Stimulated activated CD8-positive, alpha-beta memory T cell treated with anti-CD3 and anti-CD28 coated beads, Interleukin-4, amount 100 ng/mL, for 48 hours (primary cell): ENCODE measurements at places on chromosomes 11 and 22.

- DNase-seq = peak; percentile 25
These were observed at the start of gene ANO3 for GRCh38 chr11:26331911-26332571. Gene ANO3, plus strand, starts transcription at chr11:26332130. Its CDS starts 146 bp downstream, at chr11:26332276.

- DNase-seq = no peak
These were observed 76.4 kb downstream of the GGTLC2 start for GRCh38 chr22:22720724-22721261.

DNA sequence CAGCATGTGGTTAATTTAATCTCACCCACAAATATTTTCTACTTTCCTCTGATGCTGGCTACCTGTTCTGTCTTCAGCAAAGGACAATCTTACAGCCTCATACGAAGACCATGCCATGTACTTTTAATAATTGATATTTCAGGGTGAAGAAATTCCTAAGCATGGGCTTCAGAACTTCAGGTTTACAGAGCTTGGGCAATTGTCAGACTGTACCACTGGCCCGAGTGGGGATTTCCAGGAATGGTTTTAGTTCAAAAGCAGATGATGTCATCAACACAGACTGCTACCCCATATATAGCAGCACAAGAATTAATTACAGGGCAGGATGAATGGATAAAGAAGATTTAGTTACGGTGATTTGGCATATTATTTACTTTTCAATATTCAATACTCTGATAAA lies 171.8 kb downstream of the ETS1 start:
- no peak for DNase-seq

DNA sequence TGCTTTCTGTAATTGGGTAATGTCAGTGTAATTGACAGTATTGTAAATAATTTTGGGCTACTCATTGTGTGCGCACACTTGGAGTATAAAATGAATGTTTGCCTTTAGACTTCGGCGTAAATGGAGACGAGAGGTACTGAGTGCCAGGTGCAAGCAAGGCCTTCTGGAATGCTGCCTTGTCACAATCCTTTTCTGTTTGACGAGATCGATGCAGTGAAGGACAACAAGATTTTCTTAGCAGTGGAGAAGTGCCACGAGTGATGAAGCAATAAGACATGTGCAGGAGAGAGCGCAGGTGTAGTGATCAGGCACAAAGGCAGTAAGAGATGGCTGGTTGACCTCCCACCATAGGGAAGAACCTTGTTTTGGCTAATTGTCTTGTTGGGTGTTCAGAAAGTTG lies 67.5 kb downstream of the DDX10 start:
- no peak for DNase-seq

- DNase-seq = no peak
These were observed 96.6 kb upstream of the TMEM45B start for GRCh38 chr11:129719037-129719436.

DNA sequence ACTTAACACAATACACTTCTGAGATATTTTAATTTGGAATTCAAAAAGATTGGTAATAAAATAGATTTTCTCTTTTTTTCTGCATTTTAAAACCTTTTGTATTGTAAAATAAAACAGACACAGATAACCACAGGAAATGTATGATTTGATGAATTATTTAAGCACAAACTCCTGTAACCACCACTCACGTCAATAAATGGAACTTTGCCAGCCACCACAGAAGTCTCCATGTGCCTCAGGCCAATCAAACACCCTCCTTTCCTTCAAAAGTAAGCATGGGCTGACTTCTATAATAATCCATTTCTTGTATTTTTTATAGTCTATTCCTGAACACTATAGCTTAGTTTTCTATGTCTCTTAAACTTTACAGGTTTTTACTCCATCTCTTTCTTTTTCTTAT lies 721.7 kb downstream of the DLG2 start:
- DNase-seq = no peak
